Mammary microvascular endothelial cell (primary cell): ENCODE measurements at places on chromosomes 13 and 19. TPM values are rescaled to one million over a fixed set of nuclear protein-coding genes. Genes with fewer than 3 reads are reported as not detected.

Gene TNFSF9
- 1.0 and 1.3 TPM in 2 replicates for total RNA-seq

Gene CGB5
- total RNA-seq = not detected in 2 replicates

Gene CEACAM3
- not detected in 2 replicates for total RNA-seq

Gene PPP1R15A
- total RNA-seq = 77.9 and 85.9 TPM in 2 replicates

Gene NDUFA11
- total RNA-seq = 359 and 363 TPM in 2 replicates

Gene IFNL1
- not detected in 2 replicates for total RNA-seq

Gene ZNF69
- total RNA-seq = 5.4 and 9.2 TPM in 2 replicates

Gene PSG7
- total RNA-seq = 0.64 TPM in 1 of 2 replicates, not detected in the other

Gene EPSTI1
- total RNA-seq = 19.9 and 20.2 TPM in 2 replicates

Gene CFD
- total RNA-seq = 0.40 and 1.4 TPM in 2 replicates

Gene GRIK5
- total RNA-seq = not detected in 2 replicates
